Activated naive CD4-positive, alpha-beta T cell treated with Interleukin-2 at 50 U/mL for 16 hours (primary cell): ENCODE measurements at places on chromosomes 1 and 21.

DNA sequence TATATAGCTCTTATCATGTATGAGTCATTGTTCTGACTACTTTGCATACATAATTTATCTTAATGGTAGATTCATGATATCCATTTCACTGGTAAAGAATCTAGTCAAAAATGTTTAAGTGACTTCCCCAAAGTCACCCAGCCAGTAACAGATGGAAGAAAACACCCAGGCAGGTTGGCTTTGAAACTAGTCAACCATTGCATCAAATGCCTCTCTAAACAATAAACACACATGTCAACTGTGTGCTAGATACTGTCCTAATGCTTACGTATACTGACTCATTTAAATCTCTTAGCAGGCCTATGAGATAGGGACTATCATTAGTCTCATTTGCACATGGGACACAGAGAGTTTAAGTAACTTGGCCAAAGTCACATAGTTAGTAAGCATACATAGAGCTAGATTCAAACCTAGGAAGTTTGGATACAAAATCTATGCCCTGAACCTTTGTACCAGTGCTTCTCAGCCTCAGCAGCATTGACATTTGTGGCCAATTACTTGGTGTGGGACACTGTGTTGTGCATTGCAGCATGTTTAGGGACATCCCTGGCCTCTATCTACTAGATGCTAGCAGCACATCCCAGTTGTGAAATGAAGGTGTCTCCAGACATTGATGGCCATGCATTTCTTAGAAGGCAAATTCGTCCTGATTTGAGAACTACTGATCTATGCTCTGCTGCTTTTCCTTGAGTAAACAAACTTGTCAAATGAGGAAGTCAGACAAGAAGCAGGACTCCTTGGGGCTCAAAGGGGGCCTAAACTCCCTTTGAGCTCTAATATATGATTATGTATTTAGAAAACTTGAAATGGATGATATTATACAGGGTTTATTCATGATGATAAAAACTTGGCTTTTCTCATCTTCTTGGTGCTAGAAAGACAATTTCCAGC is 316.3 kb downstream of the KCNH1 start:
- no peak for DNase-seq

GRCh38 chr1:151492120-151492519 is 19.1 kb upstream of the CGN start:
- no peak for DNase-seq

GRCh38 chr1:79460773-79461436 is 454.4 kb upstream of the ADGRL4 start:
- no peak for DNase-seq

DNA sequence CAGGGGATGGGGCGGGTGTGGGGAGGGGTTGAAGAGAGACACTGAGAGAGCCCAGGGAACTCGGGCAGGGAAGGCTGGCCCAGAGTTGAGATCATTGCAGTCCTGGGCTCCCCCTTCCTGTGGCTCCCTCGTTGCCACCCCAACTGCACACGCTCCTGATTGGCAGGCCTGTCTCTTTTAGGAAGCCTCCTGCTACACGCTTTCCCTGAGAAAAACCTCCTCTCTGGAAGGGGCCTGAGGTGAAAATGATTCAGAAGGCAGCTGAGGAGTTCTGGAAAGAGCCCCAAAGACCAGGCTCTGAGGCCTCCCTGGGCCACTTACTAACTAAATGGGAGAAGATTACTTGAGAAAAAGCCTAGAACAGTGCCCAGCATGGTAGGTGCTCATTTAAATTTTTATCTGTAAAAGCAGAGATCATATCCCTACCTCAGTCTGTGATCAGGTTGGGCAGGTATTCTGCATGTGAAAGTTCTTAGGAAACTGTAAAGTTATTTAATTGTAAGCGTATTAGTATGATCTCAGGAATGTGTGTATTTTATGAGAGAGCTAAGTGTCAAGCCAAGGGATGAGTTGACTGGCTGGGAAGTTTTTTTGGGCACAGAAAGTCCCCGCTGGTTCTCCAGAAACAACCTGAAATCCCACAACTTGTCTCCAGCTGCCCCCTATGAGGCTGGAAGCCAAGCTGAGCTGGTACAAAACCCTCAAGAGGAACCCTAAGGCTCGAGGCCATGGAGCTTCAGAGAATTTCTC is 65.2 kb upstream of the EPS8L3 start:
- no peak for DNase-seq

DNA sequence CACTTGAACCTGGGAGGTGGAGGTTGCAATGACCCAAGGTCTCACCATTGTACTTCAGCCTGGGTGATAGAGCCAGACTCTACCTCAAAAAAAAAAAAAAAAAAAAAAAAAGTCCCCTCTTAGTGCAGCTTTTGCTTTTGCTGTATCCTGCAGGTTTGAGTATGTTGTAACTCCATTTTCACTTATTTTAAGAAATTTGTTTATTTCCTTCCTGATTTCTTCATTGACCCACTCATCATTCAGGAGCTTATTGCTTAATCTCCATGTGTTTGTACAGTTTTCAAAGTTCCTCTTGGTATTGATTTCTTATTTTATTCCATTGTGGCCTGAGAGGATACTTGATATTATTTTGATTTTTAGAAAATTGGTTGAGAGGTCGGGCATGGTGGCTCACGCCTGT is 50.9 kb upstream of the AK4 start:
- DNase-seq: no peak

GRCh38 chr21:34523019-34523555 is 11.1 kb upstream of the KCNE1 start:
- DNase-seq: no peak

- no peak for DNase-seq
Measured at GRCh38 chr1:108624069-108624468, 36.8 kb downstream of the HENMT1 start.
